ENCODE measurements at places on chromosomes 3 and 15.

DNA sequence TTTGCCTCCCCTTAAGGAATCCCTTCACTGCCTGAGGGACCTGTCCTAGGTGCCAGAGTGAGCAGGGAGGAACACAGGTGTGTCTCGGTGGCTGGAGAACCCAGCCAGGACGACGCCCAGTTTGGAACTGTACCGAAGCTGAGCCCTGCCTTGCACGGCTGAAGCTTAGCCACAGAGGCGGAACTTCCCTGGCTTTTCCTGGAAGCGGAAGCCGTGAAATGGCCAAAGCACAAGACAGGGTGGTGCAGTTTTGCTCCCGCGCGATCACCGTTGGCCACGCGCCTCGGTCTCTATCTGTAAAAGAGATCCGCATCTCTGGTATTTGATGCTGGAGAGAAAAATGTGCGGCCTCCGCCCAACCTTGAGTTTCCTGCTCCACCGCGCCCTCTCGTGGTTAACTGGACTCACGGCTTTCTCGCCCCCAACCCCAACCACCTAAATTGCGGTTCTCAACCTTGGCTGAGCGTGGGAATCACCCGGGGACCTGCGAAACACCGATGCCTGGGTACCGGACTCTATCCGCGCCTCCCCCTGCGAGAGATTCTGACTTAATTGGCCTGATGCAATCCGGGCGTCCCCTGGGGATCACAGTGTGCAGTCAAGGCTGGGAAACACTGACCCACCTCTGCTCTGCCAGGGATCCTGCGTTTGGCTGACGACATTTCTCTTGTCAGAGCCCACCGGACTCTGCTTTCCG, 70.7 kb upstream of the ABHD2 start:
- DNase-seq, result peak; percentile 56

DNA sequence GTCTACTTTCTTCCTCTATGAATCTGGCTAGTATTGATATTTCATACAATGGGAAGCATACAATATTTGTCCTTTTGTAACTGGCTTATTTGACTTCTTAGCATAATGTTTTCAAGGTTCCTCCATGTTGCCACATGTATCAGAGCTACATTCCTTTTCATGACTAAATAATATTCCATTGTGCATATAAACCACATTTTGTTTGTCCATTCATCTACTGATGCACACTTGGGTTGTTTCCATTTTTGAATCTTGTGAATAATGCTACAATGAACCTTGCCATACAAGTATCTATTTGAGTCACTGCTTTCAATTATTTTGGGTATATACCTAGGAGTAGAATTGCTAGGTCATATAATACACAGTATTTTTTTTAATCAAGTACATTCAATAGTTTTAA, 38.0 kb downstream of the OSBPL10 start:
- no peak for DNase-seq

DNA sequence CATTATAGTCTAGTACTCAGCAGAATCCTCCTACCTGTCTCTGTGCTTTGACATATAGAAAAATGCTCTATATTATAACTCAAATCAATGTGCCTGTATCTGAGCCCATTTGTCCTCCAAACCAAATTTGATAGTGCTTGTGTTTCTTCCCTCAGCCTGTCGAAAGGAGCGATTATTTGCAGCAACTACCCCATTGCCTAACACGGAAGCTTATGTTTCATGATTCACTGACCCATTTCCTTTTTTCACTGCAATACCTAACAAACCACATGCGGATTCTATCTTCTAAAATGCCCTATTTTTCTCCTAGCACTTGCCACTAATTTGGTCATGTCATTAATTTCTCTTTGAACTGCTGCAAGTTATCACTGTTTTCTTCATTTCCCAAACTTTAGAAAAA, 1220.6 kb upstream of the CADM2 start:
- DNase-seq, result no peak

- DNase-seq, result no peak
Observed at GRCh38 chr15:58466566-58466965, 34.8 kb downstream of the LIPC start.

DNA sequence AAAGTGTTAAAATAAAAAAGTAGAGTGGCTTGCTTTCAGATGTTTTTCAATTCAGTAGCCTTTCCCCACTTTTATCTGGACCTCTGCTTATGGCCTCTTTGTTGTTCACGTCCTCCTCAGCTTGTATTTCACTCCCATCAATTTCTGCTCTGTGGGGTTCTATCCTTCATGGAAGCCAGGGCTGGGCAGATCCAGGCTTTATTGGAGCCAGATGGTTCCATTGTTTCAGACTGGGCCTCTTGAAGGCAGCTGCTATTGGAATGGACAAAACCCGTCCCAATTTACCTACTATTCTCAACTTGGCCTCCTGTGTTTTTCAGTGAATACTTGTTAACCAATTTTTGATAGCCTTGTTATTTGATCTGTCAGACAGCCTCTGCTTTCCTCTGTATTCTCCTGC, 10.9 kb upstream of the AADACL2 start:
- DNase-seq, result no peak

- DNase-seq, result no peak
Observed at GRCh38 chr3:99373088-99373845, 265.1 kb upstream of the COL8A1 start.

- DNase-seq, result no peak
Observed at GRCh38 chr3:32095431-32095830, 11.0 kb upstream of the GPD1L start.

- no peak for DNase-seq
Observed at GRCh38 chr15:44370830-44371229, 56.6 kb upstream of the CTDSPL2 start.

- no peak for DNase-seq
Observed at GRCh38 chr15:80596521-80596976, 98.6 kb upstream of the ABHD17C start.

GRCh38 chr15:27784107-27784506, 315.0 kb downstream of the OCA2 start:
- no peak for DNase-seq
